WTC11 (cell line): ENCODE measurements at places on chromosomes 5 and 9.

- no peak for DNase-seq
Measured at GRCh38 chr5:14801792-14802191, 69.8 kb downstream of the ANKH start.

- no peak for DNase-seq
Measured at GRCh38 chr5:158120760-158121159, 261.8 kb upstream of the CLINT1 start.

- no peak for DNase-seq
Measured at GRCh38 chr5:177025101-177025601, 2.7 kb downstream of the ZNF346 start.

DNA sequence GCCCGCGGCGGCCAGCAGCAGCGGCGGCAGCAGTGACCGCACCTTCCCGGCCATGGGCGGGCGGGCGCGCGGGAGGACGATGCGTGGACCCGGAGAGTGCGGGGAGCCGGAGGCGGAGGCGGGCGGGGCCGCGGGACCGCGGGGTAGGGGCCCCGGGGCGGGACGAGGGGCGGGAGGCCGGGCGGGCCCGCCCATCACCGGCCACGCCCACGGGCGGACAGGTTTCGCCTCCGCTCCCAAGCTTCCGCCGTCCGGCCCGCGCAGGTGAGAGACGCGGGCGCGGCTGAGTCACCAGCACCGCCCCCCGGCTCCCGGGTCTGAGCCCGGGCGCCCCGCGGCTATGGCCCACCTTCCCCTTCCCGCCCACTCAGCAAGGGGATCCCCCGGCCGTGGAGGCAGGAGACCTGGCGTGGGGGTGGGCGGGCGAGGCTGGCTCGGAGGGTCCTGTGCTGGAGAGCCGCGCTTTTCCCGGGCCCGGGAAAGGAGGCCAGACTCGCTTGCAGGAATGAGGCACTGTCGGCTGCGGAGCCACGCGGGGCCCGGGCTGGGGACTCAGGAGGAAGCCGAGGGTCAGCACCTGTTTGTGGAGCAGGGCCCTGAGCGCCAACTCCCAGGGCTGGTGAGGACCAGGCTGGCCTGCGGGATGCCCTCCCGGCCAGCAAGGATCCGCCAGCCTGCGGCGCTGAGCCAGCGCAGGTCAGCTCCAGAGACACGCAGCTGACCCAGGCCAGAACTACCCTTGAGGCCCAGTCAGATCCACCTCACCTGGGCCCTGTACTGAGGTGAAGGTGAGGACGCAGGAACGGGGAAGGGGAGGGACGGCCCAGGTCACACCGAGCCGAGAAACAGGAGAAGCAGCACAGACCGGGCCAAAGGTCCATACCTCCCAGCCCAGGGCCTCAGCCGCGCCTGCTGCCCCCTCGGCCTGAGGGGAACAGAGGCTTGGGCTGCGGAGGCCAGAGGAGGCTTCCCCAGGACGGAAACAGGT lies at the start of gene ENTPD2:
Gene ENTPD2, minus strand, starts transcription at position 118 of the 988 bp plus-strand sequence. Its CDS starts 64 bp downstream, at position 54.
- DNase-seq: peak; percentile 56

DNA sequence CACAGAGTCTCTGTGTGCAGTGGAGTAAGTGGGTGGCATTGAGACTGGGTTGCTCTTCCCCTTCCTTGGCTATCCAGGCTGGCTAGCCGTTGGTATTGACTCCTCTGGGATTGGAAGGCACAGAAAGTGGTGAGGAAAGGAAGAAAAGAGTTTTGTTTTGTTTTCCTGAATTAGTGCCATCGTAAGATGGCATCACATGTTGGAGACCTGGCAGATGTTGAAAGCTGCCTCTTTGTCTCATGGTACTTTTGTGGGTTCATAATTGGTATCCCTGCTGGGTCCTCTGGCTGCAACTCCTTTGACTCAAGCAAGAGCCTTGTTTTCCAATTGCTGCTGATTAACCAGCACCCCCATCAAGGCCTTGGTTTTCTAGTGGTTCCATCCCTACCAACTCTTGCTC lies 293.8 kb downstream of the PDE4D start:
- DNase-seq: no peak

- DNase-seq: no peak
Measured at GRCh38 chr9:91043811-91044175, 242.2 kb downstream of the SYK start.

DNA sequence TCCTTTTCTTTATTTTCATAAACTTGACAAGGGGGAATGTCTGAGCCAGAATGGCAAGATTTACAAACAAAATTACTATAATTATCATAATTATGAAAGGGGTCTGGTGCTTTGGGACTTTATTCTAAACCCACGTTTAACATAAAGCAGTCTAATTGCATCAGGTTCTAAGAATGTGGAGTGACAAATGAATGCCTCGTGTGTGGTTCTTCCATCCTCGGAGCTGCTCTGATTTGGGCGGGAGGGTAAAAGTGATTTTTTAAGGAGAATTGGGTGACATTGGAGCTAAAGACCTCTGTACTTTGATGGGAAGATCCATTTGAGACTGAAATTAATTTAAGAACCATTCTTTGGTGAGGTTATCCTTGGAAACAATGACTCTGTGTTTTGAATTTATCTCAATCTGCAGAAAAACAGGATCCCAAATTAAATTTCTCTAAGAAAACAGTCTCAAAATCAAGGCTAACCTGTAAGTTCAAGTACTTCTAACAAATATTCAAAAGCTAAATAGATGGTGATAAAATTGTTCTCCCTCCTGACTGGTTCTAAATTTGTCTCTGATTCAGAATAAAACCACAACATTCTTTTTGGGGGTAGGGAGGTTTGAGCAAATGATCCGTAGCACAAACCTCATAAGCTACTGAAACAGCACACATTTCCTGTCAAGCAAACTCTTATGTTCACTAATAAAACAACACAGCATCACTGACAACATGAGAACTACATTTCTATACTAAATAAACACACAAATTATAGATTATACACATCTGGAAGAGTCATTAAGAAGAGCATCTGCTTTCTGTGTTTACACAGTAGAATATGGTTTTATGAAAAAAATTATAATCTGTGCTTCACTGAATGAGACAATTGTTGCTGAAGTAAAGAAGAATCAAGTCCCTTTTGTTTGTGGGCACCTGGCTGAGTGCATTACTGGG lies 85.5 kb downstream of the DCP2 start:
- DNase-seq: no peak

DNA sequence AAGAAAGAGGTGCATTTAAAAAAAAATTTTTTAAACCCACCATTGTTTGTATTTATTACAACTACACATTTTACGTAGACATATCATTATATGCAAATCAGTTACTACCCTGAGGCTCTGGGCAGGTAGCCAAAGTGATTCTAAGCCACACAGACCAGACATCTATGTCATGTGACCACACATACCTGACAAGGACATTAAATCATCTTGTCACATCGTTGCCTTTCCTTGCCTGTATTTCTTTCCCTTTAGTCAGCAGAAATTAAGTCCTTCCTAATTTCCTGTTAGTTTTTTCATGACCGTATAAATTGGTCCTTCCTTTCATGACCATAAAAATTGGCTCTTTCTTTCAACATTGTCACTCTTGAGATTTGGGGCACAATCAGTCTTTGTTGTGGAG lies 134.2 kb upstream of the MARCHF11 start:
- DNase-seq: no peak

DNA sequence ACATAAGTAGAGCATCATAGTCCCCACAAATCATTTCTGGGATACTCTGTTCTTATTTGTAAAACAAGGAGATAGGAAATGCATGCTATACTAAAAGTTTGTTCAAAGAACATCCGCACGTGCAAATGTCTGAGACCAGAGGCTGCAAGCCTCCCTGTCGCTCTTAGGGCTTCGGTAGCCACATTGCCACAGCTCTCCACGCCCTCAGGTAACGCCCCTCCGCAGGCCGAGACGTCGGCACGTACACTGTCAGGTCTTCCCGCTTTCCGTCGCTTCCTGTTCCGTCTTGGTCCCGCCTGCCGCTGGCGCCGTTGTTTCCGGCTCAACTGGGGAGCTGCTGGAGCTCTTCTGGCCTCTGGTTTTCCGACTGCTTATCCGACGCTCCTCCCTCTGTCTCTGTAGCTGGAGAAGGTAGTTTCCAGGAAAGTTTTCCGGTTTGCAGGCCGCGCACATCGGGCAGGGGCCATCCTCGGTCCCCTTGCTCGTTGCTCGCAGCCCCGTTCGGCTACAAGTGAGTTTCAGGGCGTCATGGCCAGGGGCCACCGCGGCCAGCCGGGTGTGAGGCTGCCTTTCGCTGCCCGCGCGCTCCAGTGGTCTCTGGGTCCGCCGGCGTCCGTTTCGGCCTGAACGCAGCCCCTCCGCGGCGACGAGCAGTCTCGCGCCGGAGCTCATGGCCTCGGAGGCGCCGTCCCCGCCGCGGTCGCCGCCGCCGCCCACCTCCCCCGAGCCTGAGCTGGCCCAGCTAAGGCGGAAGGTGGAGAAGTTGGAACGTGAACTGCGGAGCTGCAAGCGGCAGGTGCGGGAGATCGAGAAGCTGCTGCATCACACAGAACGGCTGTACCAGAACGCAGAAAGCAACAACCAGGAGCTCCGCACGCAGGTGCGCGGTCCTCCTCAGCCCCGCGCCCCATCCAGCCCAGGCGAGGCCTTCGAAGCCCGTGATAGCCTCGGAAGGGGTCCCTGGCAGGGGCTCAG lies at the start of gene AGGF1:
Gene AGGF1, plus strand, starts transcription at position 308 of the 975 bp plus-strand sequence. Its CDS starts 363 bp downstream, at position 671.
- peak; percentile 82 for DNase-seq

DNA sequence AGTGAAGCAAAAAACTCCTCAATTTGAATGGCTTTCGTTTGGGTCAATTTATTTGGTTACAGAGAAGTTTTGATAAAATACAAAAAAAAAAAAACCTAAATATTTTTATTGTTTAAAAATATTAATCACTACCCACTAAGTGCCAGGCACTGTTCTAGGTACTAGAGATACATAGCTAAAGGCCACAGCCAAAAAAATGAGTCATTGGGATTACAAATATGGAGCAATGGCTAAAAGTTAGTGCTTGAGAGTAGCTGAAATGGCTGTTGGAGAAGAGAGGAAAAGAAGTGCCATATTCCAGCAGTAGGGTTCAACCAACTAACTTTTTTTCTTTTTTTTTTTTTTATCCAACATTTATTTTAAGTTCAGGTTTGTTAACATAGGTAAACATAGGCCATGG lies 130.1 kb upstream of the PTGER4 start:
- no peak for DNase-seq

GRCh38 chr5:9302218-9302617 lies 243.7 kb downstream of the SEMA5A start:
- no peak for DNase-seq

DNA sequence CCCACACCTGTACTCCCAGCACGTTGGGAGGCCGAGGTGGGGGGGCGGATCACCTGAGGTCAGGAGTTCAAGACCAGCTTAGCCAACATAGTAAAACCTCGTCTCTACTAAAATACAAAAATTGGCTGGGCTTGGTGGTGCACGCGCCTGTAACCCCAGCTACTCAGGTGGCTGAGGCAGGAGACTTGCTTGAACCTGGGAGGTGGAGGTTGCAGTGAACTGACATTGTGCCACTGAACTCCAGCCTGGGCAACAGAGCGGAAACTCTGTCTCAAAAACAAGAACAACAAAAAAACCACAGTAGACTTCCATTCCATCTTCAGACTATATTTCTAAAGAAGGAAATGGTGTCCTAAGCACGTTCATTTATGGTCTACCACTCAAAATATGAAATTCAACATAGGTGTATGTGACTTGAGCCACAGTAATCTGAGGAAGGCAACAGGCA lies 14.2 kb upstream of the SERINC5 start:
- no peak for DNase-seq

GRCh38 chr5:161311146-161311708 lies 235.3 kb downstream of the GABRB2 start:
- no peak for DNase-seq

- DNase-seq: no peak
Measured at GRCh38 chr9:14869671-14870070, 40.6 kb downstream of the FREM1 start.

GRCh38 chr5:174521449-174521848 lies 202.9 kb upstream of the MSX2 start:
- no peak for DNase-seq

GRCh38 chr9:134629061-134629585 lies 12.5 kb upstream of the COL5A1 start:
- peak; percentile 7 for DNase-seq

DNA sequence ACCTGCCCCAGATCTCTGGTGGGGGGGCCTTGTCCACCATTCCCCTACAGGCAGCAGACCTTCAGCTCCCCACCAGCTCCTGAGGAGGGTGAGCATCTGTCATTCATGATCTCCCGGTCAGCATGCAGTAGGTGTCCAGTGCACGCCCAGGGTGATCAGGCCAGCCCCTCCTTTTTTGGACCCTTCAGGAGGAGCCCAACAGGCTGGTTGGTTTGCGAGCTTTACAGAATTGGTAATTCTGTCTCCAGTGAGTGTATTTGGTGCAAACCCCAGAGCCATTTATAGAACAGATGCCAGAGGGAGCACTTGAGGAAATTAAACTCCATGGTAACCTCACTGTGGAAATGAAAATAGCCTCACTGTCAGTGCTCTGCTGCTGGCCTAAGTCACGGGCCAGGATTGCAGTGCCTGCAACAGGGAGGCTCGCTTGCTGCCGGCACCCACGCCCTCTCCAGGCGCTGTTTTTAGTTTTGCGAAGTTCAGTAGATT lies 23.4 kb downstream of the WNK2 start:
- no peak for DNase-seq

GRCh38 chr5:148988328-148988727 lies 74.5 kb downstream of the SH3TC2 start:
- DNase-seq: no peak

- DNase-seq: no peak
Measured at GRCh38 chr5:81212211-81212751, 20.8 kb upstream of the CKMT2 start.

DNA sequence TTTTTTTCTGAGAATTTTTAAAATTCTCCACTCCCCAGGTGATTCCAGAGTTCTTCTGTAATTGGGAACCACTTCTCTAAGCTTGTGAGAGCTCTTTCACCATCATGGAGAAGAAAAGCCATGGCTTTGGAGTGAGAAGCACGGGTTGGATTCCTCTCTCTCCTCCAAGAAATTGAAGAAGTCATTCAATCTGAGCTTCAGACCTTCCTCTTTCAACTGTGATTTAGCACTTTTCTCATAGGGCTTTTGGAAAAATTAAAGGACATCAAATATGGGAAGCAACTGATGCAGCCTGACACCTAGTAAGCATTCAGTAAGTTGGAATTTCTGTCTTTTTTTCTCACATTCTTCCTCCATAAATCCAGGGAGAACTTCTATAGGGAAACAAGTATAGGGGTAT lies 580.4 kb upstream of the KLF4 start:
- DNase-seq: no peak

DNA sequence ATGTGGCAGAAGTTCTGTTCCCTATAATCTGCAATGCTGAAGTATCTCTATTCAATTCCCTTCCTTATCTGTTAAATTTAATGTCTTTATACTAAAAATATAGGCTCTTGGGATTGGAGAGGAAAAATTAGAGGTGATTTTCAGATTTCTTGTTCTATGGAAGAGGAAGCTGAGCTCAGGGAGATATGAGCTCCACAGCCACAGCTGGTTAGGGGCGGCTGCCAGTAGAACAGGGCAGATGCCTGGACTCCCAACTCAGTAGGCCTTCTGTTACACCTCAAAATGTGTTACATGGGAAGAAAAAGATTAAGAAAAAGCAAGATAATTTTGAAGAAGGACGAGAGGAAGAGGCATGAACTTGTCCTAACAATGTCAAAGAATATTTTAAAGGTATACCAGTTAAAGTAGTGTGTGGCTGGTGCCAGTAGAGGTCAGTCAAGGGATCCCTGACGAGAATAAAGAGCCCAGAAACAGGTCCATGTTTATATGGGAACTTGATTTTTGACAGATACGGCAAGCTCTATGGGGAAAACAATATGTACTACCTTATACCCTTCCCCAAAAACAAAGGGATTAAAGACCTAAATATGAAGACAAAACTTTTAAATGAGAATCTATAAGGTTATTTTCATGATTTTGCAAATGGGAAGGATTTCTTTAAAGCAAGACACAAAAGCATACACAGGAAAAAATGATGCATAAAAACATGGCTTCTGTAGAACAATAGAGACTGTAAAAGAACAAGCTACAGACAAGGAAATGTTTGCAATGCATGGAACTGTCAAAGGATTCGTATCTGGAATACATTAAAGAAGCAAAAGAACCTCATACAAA lies 28.7 kb downstream of the DNAJC21 start:
- DNase-seq: no peak
